ENCODE measurements at places on chromosomes 16 and 17.

GRCh38 chr16:19850131-19850817, 34.4 kb downstream of the GPRC5B start:
- no peak overlapping the region for H3K4me3 ChIP-seq
- no peak overlapping the region for H3K27ac ChIP-seq
- no peak for DNase-seq
- peaks cover 14% of the 10 kb centered on the region for H3K4me1 ChIP-seq

DNA sequence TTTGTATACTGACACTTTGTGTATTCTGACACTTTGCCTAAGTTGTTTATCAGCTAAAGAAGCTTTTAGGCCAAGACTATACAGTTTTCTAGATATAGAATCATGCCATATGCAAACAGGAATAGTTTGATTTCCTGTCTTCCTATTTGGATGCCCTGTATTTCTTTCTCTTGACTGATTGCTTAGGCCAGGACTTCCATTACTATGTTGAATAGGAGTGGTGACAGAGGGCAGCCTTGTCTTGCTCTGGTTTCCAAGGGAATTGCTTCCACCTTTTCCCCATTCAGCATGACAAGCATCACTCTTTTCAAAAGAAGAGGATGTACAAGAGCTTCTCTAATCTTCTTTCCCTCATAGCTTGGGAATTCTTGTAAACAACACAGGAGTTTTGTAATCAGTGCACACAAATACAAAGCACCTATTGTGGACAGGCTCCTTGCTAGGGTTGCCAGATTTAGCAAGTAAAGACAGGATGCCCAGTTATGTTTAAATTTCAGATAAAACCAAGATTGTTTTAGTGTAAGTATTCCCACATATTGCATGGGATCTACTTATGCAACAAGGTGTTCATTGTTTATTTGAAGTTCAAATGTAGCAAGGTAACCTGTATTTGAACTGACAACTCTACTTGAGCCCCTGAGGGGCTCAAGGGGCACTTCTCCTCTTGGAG, 233.5 kb downstream of the SLC39A11 start:
- no peaks in the 10 kb centered on the region for H3K36me3 ChIP-seq
- DNase-seq = no peak
- no peaks in the 10 kb centered on the region for H3K27me3 ChIP-seq

- H3K27me3 ChIP-seq = no peaks in the 10 kb centered on the region
- no peak overlapping the region for H3K27ac ChIP-seq
- DNase-seq = no peak
- no peaks in the 10 kb centered on the region for H3K4me1 ChIP-seq
- H3K36me3 ChIP-seq = no peaks in the 10 kb centered on the region
- H3K4me3 ChIP-seq = no peak overlapping the region
These were observed 148.9 kb upstream of the COX10 start for GRCh38 chr17:13920413-13920812.

DNA sequence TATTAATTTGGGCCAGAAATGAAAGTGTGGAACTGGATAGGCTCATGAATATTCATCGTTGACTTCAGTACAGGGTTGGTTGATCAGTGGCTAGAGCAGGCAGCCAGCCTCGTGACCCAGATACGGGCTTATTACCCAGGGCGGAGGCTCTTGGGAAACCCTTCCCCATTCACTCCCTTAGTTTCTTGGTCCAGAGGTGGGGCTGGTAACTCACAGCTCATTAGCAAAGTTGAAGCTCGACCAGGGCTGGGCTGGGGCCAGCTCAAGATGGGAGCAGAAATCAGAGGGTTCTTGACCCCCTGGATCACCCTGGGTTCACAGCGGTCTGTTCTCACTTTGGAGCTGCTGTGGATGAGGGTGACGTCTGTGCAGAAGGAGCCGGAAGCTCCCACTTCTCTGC, 44.6 kb upstream of the GSE1 start:
- H3K4me1 ChIP-seq = peaks cover 44% of the 10 kb centered on the region
- no peak overlapping the region for H3K27ac ChIP-seq
- DNase-seq = no peak
- no peaks in the 10 kb centered on the region for H3K27me3 ChIP-seq
- no peak overlapping the region for H3K4me3 ChIP-seq
- peaks cover 4% of the 10 kb centered on the region for H3K36me3 ChIP-seq

DNA sequence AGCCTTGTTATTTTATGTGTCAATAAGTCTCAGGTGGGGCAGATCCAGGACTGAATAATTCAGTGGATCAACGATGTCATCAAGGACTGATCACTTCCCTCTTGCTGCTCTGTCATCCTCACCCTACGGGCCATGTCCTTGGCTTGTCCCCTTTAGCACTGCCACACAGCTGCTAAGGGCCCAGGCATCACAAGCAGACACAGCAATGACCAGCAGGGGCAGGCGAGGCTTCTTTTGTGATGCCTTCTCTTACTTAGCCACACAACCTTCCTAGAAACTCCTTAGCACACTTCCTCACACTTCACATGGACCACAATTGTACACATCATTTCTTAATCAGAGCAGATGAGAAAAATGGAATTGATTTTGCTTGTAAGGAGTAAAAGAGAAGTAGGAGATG, 356.3 kb upstream of the SOX9 start:
- no peaks in the 10 kb centered on the region for H3K27me3 ChIP-seq
- no peaks in the 10 kb centered on the region for H3K4me1 ChIP-seq
- no peak overlapping the region for H3K4me3 ChIP-seq
- no peaks in the 10 kb centered on the region for H3K36me3 ChIP-seq

DNA sequence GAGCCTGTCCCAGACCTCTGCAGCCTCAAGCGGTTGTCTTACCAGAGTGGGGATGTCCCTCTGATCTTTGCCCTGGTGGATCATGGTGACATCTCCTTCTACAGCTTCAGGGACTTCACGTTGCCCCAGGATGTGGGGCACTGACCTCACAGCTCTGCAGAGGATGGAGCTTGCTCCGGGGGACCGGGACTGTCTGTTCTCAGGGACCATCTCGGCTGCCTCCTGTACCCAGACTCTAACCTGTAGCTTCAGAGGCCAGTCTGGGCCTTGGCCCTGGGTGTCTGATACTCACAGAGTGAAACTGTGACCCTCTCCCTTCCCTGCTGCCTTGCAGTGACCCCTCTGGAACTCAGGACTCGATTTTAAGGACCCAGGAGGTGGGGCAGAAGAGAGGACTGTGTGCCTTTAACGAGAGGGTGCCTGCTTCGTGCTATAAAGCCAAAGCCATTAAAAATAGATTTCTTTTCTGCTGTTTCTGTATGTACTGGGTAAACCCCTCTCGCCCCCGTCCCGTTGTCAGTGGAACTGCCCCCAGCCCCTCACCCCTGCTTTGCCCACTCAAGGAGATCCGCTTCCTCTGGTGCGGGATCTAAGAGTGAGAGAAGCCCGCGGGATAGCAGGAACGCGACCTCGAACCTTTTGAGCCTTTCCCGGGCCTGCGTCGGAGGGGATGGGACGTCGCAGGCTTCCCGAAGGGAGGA, 1.1 kb upstream of the LLGL2 start:
- peak overlapping the region; percentile 88 for H3K4me3 ChIP-seq
- peaks cover 16% of the 10 kb centered on the region for H3K27me3 ChIP-seq
- H3K27ac ChIP-seq = no peak overlapping the region
- H3K4me1 ChIP-seq = peaks cover 5% of the 10 kb centered on the region

DNA sequence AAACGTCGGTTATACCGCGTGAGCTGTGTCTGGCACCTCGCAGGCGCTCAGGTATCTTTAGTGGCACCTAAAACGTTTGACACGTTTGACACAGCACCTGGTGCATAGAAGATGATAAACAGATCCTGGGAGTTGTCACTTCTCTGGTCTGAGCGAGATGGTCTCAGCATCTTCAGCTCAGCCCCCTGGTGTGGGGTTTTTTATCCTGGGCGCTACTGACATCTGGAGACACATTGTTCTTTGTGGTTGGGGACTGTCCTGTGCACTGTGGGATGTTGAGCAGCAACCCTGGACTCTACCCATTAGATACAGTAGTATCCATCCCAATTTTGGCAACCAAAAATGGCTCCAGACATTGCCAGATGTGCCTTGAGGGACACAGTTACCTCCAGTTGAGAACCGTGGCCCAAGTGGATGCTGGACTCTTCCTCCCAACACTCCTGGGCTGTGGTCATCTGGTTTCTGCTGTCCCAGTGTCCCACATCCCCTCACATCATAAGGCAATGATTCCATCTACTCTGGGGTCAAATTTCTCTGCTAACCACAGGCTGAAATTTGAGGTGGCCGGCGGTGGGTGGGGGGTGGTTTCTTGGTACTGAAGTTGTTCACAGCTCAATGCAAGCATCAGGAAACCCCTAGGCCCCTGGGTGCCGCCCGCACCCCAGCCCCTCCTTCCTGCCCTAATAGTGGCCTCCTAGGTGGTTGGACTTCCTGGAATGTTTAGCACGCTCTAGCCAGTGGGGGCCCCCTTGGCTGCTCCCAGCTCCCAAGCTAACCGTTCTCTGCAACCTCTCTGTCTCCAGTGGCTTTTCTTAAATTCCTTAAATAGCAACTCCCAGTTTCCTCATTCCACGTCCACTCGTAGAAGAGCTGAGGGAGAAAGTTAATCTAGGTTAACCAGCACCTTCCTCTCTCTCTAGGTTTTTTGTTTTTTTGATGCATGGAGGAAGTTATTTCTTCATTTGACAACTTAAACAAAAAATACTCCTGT, 124.8 kb downstream of the ABCC1 start:
- peak; percentile 18 for DNase-seq
- H3K27ac ChIP-seq = peak overlapping the region; percentile 3
- no peaks in the 10 kb centered on the region for H3K27me3 ChIP-seq
- peaks cover 2% of the 10 kb centered on the region for H3K4me1 ChIP-seq
- H3K4me3 ChIP-seq = no peak overlapping the region

DNA sequence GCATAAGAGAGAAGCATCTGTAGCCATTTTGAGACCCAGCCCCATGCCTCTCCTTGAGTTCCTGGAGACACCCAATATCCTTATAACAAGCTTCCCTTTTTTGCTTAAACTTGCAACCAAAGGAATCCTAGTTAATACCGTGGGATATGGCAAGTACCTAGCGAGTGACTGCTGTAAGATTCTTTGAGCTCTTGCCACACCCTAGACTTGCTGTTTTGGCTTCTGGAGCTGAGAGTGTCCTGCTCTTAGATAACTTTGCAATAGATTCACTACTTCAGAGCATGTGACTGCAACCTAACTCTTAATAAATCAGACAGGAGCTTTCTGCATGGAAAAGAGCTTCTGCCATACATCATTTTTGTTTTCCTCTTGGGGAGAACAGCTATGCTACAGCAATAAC, 58.3 kb downstream of the AKAP1 start:
- H3K27me3 ChIP-seq = no peaks in the 10 kb centered on the region
- H3K4me1 ChIP-seq = peaks cover 9% of the 10 kb centered on the region
- H3K36me3 ChIP-seq = no peaks in the 10 kb centered on the region
- H3K27ac ChIP-seq = no peak overlapping the region

- no peak for DNase-seq
- no peaks in the 10 kb centered on the region for H3K4me1 ChIP-seq
- no peak overlapping the region for H3K27ac ChIP-seq
- no peaks in the 10 kb centered on the region for H3K27me3 ChIP-seq
- H3K4me3 ChIP-seq = peak overlapping the region; percentile 22
These were observed 19.2 kb downstream of the RABEP2 start for GRCh38 chr16:28905800-28906372.

GRCh38 chr16:79707876-79708275, 107.3 kb upstream of the MAF start:
- no peak overlapping the region for H3K4me3 ChIP-seq
- no peaks in the 10 kb centered on the region for H3K27me3 ChIP-seq
- no peak overlapping the region for H3K27ac ChIP-seq
- no peaks in the 10 kb centered on the region for H3K4me1 ChIP-seq
- no peak for DNase-seq
- H3K36me3 ChIP-seq = no peaks in the 10 kb centered on the region

DNA sequence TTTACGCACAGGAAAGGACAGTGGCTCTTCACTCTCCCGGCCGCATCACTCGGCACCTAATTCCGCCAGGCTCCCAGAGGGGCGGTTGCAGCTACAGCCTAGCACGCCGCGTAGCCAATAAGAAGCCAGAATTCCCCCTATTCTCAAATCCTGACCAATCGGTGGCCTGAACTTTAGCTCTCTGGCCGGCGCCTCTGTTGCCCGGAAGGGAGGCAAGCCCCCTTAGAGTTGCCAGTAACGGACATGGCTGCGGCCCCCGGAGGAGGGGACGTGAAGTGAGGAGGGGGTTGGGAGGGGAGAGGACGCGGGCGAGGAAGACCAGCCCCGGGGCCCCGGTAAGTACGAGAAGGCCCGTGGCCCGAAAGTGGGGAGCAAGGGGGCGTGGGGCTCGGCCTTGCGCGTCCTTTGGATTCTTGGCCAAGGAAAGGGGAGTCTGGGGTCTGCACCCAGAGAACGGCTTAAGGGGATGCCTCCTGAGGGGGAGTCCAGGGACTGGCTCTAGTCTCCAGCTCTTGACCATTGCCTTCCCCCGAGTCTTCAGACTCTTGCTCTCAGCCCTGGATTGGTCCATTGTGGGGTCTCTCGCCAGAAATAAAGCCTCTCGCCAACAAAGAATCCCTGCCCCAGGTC, at the start of gene TMEM94:
TSS of gene TMEM94 (plus strand) at position 219 of the 630 bp plus-strand sequence. CDS start 15,271 bp downstream, outside the sequence.
- peak within 1 kb of the TSS; percentile 74 for H3K4me3 ChIP-seq
- H3K36me3 ChIP-seq = peaks cover 3% of the 10 kb centered on the region
- peaks cover 5% of the 10 kb centered on the region for H3K4me1 ChIP-seq
- peak; percentile 95 for DNase-seq

DNA sequence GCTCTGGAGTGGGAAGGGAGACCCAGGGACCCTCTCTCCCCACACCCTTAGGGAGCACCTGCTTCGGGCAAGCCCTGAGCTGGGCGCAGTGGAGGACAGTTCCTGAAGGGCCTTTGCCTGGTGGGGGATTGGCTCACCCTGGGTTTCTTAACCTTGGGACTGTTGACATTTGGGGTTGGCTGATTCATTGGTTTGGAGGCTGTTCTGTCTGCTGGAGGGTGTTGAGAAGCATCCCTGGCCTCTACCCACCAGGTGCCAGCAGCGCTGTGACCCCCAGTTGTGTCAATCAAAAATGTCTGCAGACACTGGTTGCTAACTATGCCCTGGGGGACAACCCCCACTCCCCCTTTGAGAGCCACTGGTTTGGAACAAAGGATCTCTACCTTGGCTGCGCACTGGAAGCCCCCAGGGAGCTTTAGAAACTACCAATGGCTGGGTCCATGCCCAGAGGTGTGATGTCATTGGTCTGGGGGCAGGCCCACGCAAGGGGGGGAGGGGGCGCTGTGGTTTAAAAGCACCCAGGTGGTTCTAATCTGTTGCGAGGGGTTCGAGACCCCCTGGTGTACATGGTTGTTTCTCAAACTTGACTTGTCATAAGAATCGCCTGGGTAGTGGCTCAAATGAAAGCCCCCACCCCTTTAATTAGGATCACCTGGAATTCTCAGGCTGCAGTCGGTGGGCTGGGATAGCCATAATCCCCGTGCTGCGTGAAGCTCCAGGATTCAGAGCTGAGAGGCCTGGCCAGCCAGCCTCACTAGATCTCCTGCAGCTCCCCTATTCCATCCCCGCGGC, 151.9 kb upstream of the GSE1 start:
- H3K27ac ChIP-seq = no peak overlapping the region
- no peak for DNase-seq
- H3K4me1 ChIP-seq = peaks cover 26% of the 10 kb centered on the region

DNA sequence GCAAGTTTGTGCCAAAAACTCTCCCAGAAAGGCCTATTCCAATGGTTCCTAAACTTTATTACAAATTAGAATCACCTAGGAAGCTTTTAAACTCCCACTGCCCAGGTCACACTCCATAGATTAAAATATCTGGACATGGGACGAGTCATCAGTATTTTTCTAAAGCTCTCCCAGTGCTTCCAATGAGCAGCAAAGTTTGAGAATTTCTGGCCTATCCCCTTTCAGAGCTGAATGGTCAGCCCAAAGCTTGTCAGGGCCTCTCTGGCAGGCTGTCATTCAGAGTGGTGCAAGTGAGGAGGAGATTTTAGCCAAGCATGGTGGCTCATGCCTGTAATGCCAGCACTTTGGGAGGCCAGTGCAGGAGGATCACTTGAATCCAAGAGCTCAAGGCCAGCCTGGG, 2.4 kb downstream of the BCL6B start:
- no peak overlapping the region for H3K4me3 ChIP-seq
- no peak overlapping the region for H3K27ac ChIP-seq
- H3K36me3 ChIP-seq = no peaks in the 10 kb centered on the region
- H3K27me3 ChIP-seq = peaks cover 35% of the 10 kb centered on the region
